ENCODE measurements at places on chromosomes 3 and 15.

DNA sequence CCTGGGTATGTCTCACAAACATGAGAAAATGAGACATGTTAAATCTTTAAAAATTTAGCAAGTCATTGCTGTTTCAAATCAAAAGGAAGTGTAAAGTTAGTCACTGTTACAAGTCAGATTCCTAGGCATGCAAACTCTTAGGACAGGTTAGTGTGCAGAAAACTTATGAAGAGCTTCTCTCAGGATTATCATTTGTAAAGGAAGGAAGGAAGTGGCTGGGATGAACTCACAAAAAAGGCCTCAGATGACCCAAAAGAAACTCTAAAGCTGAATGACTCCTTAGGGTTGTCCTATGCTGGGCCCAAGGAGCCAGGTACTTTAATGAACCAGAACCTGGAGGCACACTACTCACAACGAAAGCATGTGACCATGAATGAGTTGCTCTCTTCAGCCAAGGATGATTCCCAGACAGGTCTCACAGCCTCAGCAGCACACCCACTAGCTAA, 25.0 kb downstream of the MSL2 start:
- DNase-seq = no peak

GRCh38 chr3:181609030-181609767, 102.5 kb upstream of the SOX2 start:
- no peak for DNase-seq

GRCh38 chr15:36090286-36090946, 489.0 kb upstream of the CDIN1 start:
- DNase-seq = no peak

DNA sequence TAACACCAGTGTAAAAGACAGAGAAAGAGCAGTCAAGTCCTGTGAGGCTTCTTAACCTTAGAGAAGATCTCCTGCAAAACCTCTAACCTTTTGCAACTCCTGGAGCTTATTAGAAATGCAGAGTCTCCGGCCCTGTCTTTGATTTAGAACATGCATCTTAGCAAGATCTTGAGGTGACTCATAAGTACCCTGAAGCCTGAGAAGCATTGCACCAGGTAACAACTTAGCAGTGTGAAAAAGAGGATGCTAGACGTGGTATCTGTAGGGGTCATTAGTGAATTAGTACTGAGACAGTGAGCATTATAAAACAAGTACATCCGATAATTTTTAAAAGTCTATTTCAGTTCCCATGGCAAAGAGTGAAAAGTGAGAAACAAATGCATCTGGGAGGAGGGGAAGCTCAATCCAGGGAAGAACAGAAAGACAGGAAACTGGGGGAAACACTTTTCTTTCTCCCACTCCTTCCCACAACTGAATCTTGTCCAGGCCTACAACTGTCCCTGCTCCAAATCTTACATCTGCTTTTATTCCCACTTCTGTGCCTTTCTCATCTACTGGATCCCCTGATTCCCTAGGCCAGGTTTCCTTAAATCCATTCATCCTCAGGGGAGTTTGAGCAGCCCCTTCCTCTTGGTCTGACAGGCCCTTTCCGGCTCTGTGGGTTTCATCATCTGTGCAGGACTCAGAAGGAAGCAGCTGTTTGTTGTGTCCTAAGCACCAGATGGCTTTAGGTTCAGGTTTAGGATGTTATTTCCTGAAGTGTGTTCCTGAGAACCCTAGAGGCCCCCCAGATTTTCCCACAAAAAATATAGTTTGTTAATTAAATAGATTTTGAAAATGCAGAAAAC, 128.1 kb upstream of the IL12A start:
- no peak for DNase-seq

DNA sequence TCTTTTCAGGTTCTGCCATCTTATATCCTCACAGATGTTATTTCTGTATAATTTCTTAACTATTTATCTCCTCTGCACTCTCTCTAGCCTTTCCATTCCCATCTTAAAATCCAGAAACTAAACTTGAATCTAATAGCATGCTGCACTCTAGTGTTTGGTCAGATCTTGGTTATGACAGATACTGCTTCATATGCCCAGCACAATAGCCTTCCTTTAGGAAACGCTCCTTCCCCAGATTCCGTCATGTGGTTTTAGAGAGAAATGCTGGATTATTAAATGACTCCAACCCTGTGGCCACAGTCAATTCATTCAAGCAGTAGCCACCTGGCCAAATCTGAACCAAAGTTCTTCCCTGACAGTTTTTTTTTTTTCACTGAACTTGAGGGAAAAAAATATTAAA, 19.4 kb downstream of the RASGRP1 start:
- no peak for DNase-seq

DNA sequence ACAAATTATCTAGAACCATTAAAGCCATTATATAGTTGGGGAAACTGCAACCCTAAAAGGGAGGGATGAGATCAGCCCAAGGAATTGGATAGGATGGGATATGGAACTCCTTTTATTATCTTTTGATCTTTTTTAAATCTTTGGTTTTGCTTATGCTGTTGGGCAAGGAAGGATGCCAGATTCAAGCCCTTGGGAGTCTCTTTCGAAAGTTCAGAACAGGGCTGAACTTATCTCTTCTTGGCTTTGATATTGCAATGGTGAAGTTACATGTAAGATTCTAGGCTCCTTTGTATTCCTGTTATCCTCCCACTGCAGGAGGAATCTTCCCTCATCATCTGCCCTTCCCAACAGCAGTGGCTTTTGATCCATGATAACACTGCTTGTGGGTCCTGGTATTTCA, 10.0 kb upstream of the SLC22A13 start:
- no peak for DNase-seq

- DNase-seq = no peak
Observed at GRCh38 chr3:167940241-167940640, 155.5 kb downstream of the GOLIM4 start.

GRCh38 chr3:4812591-4812990, 166.6 kb upstream of the BHLHE40 start:
- no peak for DNase-seq

GRCh38 chr3:70583682-70584081, 271.2 kb upstream of the MDFIC2 start:
- DNase-seq = no peak

DNA sequence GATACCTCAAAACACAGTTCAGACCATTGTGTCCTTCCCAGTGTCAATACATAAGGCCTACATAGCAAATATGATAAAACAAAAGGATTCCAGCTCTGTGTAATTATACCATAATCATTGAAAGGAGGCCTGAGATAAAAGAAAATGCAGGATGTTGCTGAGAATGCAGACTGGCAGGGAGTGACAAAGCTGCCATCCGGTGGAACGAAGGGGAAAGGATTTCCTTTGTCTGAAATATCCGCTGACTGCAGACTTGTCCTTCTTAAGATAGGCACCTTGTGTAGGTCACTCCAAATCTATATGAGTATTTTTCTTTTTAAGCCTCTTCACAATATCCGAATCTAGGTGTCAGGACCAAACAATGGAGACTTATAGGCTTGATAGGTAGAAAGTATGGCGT, 108.0 kb downstream of the KCNH8 start:
- no peak for DNase-seq

- no peak for DNase-seq
Observed at GRCh38 chr15:62599791-62600777, 435.0 kb upstream of the C2CD4B start.

GRCh38 chr3:149384911-149385321, 7.5 kb upstream of the TM4SF1 start:
- no peak for DNase-seq

GRCh38 chr15:57118013-57118799, 199.8 kb downstream of the TCF12 start:
- DNase-seq = no peak

DNA sequence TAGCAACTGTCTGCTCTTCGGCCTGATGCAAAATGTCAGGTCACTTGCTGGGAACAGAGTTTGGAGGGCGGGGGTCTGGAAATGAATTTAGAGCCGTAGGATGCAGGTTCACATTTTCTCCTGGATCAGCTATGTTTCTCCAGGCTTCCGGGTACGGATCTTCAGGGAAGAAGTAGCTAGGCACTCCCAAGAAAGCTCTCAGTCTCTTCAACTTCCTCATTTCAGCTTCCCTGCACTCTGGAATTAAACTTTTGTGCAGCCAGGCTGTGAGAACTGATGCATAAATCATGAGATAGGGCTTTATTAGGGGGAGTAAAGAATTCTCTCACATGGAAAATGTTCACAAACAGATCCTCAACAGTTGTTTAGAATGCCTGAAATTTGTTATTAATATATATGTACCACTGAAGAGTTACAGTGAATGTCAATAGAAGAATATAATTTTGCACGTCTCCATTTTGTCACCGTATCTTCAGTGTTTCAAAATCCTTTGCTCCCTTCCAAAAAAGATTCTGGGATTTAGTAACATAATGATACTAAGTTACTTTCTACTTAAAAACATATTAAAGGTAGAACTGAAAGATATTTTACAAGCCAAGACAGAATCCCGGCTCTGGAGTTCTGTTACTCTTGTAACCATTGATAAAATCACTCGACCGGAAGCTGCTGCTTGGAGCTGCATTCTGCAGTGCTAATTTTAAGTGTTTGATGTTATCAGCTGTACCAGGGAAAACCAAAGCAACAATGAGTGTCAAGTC, 178.5 kb upstream of the P2RY1 start:
- DNase-seq = no peak

DNA sequence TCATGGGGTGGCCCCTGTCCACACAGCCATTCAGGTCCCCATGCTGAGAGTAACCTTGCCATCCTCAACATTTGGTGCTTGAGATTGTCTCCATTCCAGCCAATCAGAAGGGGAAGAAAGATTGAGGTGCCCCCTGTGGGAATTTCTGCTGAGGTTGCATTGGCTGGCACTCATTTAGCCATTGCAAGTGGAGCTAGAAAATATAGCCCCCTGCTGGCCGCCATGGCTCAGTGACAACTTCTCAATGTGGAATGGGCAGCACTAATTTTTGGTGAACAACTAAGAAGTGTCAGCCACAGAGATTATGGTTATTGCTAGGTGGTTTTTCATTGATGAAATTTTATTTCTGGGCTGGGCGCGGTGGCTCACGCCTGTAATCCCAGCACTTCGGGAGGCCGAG, 22.0 kb downstream of the COL6A6 start:
- DNase-seq = peak; percentile 17

DNA sequence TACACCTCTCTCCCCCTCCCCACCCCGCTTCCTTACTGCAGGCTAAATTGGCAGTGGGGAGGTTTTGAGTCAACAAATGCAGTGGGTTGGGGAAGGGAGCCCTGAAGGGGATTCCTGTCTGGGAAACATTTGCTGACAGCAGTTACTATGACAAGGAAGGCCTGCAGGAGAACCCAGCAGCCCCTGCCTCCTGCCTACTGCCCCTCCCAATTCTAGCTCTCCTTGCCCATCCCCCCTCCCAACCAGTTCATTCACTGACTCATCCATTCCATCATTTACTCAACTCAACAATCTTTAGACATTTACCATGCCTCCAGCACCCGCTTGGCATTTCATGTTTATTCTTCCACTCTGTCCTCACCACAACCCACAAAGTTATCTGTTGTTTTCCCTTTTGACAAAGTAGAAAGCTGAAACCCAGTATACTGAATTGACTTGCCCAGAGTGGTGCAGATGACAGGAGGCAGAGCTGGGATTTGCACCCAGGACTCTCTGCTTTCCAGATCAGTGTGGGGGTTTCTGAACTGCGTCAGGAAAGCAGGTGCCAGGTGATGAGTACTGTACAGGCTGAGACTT, 75.0 kb downstream of the MAGEF1 start:
- DNase-seq = peak; percentile 24

DNA sequence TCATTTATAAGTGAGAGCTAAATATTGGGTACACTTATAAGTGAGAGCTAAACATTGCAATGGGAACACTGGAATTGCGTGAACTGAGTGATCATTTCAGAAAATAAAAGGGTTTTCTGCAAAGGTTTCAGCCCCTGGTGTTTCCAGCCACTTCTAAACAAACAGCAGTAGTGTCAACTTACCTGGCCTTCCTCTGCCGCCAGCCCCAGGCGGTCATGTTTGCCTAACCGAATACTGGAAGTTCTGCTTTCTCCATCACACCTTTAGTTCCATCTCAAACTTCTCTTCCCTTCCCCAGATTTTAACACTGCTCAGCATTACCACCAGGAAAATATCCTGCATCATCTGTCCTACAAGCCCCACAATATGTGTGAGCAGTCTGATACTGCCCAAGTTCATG, 58.6 kb downstream of the MRPL3 start:
- no peak for DNase-seq

DNA sequence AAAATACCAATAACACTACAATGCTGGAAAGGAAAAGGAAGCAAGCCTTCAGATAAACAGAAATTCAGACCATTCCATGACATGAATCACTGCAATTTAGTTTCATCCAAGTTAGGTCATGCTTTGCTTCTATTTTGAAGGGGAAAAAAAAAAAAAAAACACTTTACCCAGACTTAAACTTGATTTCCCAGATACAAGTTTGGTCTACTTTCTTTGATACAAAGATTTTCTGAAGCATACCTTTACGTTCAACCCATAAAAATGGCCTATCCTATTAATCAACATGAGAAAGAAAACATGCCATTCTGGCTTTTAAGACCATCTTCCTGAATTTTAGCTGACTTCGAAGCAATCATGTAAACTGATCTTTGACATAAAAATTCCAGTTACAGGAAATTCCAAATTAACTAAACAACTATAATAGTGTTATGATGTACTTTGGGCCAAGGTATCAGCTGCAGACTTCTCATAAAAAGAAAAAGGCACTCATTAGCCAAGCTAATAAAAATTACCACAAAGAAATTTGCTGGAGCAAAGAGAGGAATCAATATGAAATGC, 12.6 kb downstream of the OSBPL10 start:
- DNase-seq = no peak

- no peak for DNase-seq
Observed at GRCh38 chr15:85788771-85789495, 5.8 kb downstream of the KLHL25 start.

- DNase-seq = no peak
Observed at GRCh38 chr3:177427540-177427939, 230.3 kb upstream of the TBL1XR1 start.

- no peak for DNase-seq
Observed at GRCh38 chr15:97502038-97502437, 458.5 kb upstream of the ARRDC4 start.

- DNase-seq = no peak
Observed at GRCh38 chr15:78837543-78837942, 26.3 kb upstream of the ADAMTS7 start.

GRCh38 chr15:90436952-90437351, 48.9 kb downstream of the IQGAP1 start:
- DNase-seq = no peak

DNA sequence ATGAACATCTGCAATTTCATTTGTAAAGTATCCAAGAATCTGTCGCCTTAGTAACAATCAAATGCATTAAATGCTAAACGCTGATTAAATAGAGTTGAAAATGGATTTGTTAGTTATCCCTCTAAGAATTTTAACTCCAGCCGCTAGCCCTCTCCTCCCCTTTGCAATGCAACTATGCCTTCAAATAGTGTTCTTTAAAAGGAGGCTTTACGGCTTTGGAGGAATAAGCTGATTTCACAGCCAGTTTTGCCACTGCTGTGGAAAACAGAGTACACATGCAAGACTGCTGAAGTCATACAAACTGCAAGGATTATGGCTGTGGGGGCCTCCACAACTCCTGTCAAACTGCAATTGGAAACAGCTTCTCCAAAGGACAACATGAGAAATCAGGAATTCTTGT, 89.2 kb downstream of the CERS3 start:
- DNase-seq = no peak

GRCh38 chr3:178369811-178370210, 166.4 kb upstream of the KCNMB2 start:
- no peak for DNase-seq

- DNase-seq = no peak
Observed at GRCh38 chr3:136464502-136464901, 214.4 kb downstream of the PCCB start.
